ENCODE measurements at places on chromosomes 4 and X.
A peak's percentile ranks its signal among the peaks of the same experiment; 100 is the strongest.

GRCh38 chr4:2068566-2068965, 9.4 kb downstream of the NAT8L start:
- no peak for DNase-seq

- DNase-seq, result no peak
Observed at GRCh38 chr4:54593795-54594322, 63.9 kb upstream of the KIT start.

- no peak for DNase-seq
Observed at GRCh38 chr4:55491486-55491885, 55.2 kb downstream of the CLOCK start.

- DNase-seq, result no peak
Observed at GRCh38 chr4:146439999-146440398, 81.7 kb downstream of the SLC10A7 start.

DNA sequence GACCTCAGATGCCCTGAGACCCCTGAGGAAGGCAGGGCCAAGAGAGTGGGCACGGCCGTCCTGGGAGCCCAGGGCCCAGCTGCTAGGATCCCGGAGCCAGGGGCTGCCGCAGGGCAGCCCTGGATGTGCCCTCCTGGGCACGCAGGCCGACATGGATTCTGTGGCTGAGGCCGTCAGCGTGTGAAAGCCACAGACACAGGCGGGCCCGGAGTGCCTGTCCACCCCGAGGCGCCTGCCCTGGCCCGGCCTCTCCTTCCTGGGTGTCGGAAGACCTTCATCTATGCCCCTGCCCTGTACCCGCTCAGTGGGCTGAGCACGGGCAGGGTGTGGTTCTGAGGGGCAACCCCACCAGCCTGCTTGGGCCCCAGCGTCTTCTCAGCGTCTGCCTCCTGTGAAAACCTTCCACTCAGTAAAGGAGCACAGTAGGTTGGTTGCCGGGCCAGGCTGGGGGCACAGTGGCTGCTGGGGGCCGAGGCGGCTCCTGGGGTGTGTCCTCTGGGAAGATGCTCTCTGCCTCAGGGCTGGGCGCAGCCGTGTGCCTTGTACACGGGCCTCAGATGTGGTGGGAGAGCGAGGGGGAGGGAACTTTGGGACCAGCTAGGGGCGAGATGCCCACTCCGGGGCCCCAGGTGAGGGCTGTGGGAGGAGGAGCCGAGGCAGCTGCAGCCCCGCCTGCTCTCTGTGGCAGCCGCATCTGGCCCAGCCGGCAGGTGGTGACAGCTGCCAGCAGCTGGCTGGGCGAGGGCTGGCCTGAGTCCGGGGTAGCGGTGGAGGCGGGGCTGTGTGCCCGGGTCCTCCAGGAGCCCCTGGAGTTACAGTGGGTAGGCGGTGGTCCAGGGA, 20.8 kb downstream of the FGFRL1 start:
- DNase-seq, result no peak

- DNase-seq, result peak; percentile 68
Observed at GRCh38 chrX:20362268-20363267, 95.9 kb upstream of the RPS6KA3 start.

- peak; percentile 87 for DNase-seq
Observed at GRCh38 chrX:68894513-68895340, 65.9 kb downstream of the EFNB1 start.

DNA sequence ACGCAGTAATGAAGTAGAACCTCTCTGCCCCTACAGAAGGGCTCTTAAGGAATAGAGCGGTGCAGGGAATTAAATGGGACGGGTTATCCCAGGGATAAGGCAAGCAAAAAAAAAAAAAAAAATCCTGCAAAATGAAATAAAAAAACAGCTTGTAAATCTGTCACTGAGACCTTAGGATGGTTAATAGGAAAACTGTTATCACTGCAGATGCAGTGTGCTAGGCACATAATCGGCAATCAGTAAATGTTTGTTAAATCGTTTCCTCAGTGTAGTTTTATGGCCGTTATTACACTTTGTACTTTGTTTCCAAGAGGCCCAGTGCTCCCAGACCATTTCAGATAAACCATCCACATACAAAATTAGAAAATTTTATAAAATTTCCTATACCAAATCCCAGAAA, 1.0 kb downstream of the HNRNPH2 start:
- DNase-seq, result no peak
